ENCODE measurements at places on chromosomes 1 and 21.

DNA sequence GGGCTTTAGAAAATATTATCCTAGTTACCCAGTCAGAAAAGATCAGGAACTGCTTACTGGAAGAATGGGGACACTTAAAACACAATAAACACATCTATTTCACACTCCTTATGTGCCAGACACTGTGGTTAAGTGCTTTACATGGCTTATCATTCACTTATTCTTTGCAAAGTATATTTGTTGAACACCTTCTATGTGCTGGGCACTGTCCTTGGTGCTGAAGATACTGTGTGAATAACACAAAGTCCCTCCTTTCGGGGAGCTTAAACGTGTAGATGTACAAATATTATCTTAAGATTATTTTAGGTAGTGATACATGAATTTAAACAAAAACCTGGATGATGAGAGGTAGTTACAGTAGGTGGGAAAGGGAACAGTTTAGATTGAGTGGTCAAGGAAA is 169.3 kb downstream of the ST6GALNAC5 start:
- DNase-seq: peak; percentile 10

- no peak for DNase-seq
These were observed 284.5 kb downstream of the PTPRU start for GRCh38 chr1:29520571-29521437.

- no peak for DNase-seq
These were observed 20.6 kb downstream of the INPP5B start for GRCh38 chr1:37926038-37926924.

DNA sequence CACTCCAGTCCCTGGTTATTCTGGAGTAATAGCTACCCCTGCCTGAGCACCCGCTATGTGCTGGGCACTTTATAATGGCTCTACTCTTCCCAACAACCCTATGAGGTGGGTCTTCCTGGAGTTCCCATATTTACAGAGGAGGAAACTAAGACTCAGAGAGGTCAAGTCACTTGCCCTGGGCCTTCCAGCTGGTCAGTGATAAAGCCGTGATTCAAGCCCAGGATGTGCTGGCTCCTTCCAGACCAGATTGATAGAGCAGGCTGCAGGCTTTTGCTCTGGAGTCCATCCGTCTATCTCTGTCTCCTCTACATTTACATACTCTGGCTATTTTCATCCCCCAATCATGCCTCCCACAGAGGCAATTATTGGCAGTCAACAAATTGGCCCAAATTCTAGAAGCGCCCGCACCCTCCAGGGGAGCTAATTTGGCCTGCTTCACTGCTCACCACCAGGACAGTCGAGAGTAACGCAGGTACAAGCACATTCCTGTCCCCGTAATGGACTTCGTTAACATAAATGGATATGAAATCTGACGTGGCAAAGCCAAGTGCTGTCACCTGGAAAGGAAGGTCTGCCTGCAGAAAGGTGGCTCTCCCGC is 39.8 kb upstream of the SELENON start:
- DNase-seq: no peak

DNA sequence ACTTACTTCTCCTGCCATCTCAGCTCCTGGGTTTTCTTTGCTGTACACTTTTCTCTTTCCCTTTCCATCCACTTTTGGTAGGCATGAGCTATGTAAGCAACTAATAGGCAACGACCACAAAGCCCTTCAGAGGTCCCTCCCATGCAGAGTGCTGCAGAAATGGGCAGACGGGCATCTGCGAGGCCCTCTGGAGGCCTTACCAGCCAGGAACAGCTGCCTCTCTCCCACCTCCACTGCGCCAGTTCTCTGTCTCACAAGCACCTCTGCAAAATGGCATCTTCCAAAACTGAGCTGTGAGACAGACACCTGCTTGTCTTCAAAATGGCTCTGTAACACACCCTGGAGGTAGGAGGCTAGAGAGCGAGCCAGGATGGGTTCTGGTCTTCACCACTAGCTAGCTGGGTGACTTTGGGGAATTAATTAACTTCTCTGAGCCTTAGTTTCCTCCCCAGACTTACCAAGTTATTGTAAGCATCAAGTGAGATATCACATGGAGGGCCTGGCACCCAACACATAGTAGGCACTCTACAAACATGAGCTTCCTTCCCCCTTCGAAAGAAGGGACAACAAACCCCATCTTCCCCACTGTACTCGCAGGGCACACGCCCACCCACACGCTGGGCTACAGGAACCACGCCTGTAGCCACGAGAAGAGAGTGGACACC is 62.0 kb downstream of the BCAR3 start:
- DNase-seq: no peak

GRCh38 chr1:13228343-13228781 is 2.4 kb upstream of the PRAMEF18 start:
- peak; percentile 20 for DNase-seq

- DNase-seq: peak; percentile 60
These were observed 24.7 kb upstream of the POGK start for GRCh38 chr1:166814611-166815010.

- no peak for DNase-seq
These were observed 64.5 kb upstream of the CSF1 start for GRCh38 chr1:109846162-109846561.

DNA sequence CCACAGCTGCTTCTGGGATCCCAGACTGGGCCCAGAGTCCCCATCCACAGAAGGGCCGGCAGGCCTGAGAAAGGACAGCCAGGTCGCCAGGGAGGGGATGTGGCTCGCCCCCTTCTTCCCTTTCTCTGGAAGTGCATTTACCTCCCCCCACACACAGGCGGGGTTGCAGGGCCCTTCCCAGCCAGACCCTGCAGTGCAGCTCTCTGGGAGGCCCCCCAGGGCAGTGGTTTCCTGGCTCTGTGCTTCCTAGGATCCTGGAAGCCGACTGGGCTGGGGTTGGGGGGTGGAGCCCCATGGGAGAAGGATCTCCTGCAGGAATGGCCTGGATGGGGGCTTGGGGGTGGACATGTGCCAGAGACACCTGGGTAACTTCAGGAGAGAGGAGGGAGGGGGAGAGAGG is 4.2 kb upstream of the COL6A1 start:
- DNase-seq: no peak

GRCh38 chr1:158121604-158122254 is 59.0 kb upstream of the CD1D start:
- peak; percentile 24 for DNase-seq

- no peak for DNase-seq
These were observed 1.7 kb downstream of the BACE2 start for GRCh38 chr21:41169701-41170100.

All from MG63 (cell line).